Omental fat pad (tissue), 4 donors: ENCODE measurements at places on chromosomes 16 and 17. TPM values are rescaled to one million over a fixed set of nuclear protein-coding genes. Genes with fewer than 3 reads are reported as not detected.

DNA sequence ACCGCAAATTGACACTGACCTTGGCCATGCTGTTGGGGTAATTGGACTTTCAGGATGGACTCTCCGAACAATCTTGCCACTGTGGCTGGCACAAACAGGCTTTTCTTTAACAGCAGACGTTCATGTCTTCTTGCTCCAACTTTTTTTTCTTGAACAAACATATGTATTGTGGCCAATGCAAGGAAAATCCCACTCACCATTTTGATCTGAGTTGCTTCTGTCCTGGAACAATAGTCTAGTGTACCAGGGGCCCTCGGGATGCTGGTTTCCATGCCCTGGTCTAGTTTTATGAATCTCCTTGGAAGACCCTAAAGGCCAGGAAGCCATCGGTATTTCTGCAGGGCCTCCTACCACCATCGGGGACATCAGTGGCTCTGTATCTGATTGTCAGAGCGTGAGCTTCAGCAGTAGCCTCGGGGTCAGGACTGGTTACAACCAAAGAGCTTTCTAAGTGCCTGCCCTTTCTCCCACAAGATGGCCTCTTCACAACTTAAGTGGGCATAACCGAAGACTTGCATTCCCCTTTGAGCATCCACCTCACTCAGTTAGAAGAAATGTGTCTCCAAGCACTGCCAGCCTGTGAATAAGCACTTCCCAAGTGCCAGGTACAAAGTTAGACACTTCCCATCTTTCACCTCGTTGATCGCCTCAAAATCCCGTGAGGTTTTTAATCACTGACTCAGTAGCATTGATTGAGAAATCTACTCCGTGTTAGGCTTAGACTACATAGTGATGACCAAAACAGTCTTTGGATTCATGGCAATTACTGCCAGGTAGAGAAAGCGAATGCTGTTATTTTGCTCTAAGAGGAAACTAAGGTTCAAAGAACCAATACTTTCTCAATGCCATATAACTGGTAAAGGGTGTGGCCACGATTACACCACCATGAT lies 87.0 kb upstream of the TBX2 start:
- DNase-seq, result no peak

DNA sequence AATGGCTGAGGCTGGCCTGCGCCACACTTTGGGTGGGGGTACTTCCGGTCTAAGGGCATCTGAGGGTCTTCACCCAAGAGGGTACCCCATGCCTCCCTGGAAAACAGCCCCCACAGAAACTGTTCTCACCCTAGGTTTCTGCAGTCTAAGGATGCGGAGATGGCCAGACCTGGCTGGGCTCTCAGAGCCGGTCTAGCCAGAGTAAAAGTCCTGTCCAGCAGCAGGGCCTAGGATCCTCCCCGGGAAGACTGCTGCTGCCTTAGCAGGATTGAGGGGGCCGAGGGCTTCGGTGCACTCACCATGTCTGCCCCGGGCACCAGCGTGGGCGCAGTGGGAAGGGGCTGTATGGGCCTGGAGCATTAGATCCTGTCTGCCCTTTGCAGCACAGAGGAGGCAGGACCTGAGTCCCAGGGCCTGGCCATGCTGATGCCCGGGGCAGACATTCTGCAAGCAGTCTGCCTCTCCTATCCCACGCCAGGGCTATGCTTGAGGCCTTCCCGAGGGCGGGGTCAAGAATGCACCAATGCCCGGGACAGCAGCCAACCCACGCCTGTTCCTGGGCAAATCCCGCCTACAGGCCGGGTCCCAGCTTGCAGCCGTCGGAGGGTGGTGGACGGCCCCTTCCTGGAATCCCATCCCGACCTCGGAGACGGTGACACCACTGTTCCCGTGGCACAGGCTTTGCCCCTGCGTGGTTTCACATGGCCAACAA lies 54.7 kb downstream of the CBFA2T3 start:
- peak; percentile 60 for DNase-seq

DNA sequence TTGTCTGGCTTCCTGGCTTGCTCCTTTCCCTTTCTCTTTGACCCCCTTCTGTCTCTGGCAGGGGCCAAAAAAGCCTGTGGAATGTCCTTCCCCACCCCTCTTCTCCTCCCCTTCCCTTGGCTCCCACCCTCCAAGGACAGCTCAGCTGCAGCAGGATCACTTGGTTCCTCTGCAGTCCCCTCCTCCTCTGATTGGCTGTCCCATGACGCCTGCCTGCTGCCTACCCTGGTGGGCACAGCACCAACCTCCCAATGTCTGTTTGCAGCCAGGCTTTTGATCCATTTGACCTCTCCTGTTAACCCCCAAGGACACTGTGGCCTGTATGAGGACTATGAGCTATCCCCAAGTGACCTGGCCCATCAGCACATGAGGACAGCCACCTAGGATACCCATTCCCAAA lies 14.8 kb upstream of the MTMR4 start:
- DNase-seq, result no peak

- no peak for DNase-seq
Observed at GRCh38 chr17:3038941-3039340, 24.5 kb downstream of the OR1D5 start.

DNA sequence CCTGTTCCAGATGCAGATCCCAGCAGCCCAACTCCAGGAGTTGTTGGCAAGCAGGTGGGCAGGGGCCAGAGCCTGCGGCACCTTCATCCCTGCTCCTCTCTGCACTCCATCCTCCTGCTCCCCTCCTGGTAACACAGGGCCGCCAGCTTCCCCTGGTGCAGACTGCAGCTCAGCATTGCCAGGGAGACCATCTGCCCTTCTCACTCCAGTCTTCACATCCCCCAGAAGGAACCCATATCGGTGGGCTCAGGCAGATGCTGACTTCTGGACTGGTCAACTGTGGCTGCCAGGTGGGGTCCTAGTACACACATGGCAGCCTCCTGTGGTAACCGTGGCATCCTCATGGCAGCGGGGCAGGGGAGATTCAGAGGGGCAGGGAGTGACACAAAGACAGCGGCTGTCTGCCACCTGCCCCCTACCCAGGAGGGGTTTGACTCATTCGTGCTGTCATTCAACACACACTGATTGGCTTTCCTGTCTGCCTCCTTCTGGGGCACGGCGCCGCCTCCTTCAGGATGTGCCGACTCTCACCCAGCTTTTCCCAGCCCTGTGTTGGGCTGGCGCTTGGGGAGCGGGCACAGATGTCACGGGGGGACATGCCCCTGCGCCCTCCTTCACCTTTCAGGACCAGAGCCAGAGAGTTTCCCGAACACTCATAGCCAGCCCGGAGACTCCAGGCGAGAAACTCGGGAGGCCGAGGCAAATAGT lies 120.9 kb downstream of the CMIP start:
- DNase-seq, result no peak

GRCh38 chr17:64505340-64506200 lies 519 bp downstream of the DDX5 start:
- peak; percentile 43 for DNase-seq

DNA sequence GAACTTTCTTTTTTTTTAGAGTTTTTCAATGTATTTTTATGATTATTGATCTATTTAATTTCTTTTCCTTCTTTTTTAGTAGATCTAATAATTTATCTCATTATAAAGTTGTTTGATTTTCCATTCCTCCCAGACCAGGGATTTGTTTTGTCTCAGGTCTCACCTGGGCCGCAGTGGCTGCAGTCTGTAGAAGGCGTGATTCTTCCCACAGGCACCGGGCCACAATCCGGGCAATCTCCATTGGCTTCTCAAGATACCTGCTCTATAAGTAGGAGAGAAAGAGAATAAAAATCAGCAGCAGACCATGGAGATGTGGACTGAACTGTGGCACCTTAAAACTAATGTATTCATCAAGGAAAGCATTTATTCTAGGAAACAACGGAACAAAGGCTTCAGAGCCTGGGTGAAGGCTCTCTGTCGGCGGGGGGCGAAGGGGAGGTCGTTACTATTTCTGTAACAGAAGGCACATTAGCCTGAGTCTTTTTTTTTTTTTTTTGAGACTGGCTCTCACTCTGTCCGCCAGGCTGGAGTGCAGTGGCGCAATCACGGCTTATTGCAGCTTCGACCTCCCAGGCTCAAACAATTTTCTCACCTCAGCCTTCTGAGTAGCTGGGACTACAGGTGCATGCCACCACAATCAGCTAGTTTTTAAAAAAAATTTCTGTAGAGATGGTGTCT lies 42.7 kb downstream of the STAT3 start:
- no peak for DNase-seq

- DNase-seq, result no peak
Observed at GRCh38 chr16:81928975-81929374, 82.3 kb downstream of the SDR42E1 start.

DNA sequence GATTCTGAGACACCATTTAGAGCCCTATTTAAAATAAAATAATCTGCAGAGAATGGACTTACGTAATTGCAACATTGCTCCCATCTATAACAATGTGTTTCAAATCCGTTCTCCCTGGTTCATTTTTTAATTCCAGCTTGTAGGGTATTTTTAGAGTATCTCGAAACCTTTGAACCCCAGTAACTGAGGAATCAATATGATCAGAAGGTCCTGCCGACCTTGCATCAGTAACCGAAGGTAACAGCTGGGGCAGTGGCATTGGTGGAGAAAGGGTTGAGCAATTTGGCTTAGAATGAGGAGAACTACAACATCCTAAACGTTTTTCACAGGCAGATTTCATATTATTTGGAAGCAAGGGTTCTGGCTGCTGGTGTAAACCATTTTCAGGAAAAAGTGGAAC lies 49.3 kb downstream of the N4BP1 start:
- DNase-seq, result no peak

Gene EFNB3
- 4.3 TPM for total RNA-seq

DNA sequence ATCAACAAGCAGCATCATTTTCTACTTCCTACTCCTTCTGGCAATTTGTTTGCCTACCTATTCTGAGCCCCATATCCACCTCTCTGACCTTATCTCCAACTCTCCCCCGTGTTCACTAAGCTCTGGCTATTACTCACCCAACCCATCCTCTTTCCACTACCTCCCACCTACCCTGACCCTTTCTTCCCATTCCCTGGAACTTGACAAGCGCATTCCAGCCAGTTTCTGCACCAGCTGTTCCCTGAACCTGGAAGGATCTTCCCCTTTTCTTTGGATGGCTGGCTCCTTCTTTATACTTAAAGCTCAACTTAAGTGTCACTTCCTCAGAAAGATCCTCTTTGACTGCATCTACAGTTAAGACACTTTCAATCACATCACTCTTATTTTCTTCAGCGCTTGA lies 2.2 kb downstream of the DCUN1D3 start:
- no peak for DNase-seq

Gene ANKRD40CL
- not detected for total RNA-seq

DNA sequence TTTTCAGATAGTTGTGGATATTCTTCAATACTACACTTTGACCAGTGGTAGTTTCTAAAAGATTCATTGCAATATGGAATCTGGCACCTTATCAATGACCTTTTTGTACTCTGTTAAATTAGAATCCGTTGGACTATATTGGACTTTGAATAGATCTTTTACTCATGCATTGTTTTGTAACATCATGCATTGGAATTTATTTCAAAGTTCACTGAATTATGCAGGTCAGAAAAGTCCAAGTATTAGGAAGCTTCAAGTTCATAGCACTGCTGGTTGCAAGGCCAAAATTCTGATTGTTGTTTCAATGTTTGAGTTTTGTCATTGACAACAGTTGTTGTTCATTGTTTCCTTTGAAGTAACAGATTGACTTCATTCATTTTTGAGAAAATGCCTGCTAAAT lies 7.9 kb upstream of the DHRS11 start:
- no peak for DNase-seq

DNA sequence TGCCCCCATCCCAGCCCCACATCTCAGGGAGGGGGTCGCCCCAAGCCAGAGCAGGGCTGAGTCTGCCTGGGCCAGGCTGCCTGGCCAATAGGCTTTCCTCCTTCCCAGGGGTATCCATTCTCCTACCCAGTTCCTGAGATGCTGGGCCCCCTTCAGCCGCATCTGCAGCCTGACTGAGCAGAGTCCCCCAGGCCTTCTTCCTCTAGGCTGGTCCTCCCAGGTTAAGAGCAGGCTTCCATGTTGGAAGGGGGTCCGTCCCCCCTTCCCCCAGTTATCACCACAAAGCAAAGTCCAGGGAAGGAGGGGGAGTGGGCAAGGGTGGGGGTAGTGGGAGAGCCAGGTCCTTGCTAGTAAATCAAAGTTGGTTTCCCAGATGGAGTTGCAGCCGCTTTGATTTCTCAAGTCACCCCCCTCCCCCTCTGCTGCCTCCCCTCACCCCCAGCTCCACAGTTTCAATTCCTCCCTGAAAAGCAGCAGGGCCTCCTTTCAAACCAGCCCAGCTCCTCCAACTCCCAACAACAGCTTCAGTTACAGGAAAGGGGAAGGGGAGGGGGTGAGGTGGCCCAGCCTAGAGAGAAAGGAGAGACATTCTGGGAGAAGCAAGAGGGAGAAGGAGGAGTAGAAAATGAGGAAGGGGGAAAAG lies 9.5 kb upstream of the FZD2 start:
- DNase-seq, result no peak
